ENCODE measurements at places on chromosomes 5 and 9.

- H3K4me1 ChIP-seq, result no peaks in the 10 kb centered on the region
- no peak overlapping the region for H3K4me3 ChIP-seq
- H3K36me3 ChIP-seq, result no peaks in the 10 kb centered on the region
These were observed 38.6 kb upstream of the KCNMB1 start for GRCh38 chr5:170427672-170428236.

GRCh38 chr9:9997585-9997984, 615.2 kb downstream of the PTPRD start:
- no peak for DNase-seq
- no peak overlapping the region for H3K4me3 ChIP-seq
- no peak overlapping the region for H3K27ac ChIP-seq
- H3K4me1 ChIP-seq, result no peaks in the 10 kb centered on the region
- H3K36me3 ChIP-seq, result no peaks in the 10 kb centered on the region

GRCh38 chr5:181223058-181223728, at the start of gene TRIM41:
TSS of gene TRIM41 (plus strand) at chr5:181223281. CDS start at chr5:181224000, 719 bp downstream.
- no peaks in the 10 kb centered on the region for H3K27me3 ChIP-seq
- H3K27ac ChIP-seq, result peak within 1 kb of the TSS; percentile 94
- peaks cover 6% of the 10 kb centered on the region for H3K4me1 ChIP-seq
- peak within 1 kb of the TSS; percentile 81 for H3K4me3 ChIP-seq
- peaks cover 3% of the 10 kb centered on the region for H3K36me3 ChIP-seq

- peak overlapping the region; percentile 91 for H3K4me3 ChIP-seq
- H3K4me1 ChIP-seq, result no peaks in the 10 kb centered on the region
- H3K36me3 ChIP-seq, result no peaks in the 10 kb centered on the region
These were observed 492 bp upstream of the FAM169A start for GRCh38 chr5:74866596-74867162.

DNA sequence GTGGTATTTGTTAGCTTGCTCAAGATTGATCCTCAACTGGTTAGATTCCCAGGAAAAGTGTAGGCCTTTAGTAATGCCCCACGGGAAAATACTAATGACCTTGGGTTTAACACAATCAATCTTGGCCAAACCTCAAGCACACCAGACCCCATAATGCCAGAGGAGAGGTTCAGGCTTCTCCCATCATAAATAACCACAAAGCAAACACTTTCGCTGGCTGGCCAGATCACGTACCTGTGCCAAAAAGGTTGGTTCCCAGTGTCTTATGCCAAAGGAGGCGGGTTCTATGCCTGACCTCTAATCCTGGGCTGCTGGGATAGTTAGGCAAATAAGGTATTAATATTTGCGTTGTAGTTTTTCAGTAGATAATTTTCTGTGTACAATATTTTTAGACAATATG, 379.2 kb upstream of the CDH18 start:
- H3K4me3 ChIP-seq, result no peak overlapping the region
- DNase-seq, result no peak
- no peak overlapping the region for H3K27ac ChIP-seq
- H3K4me1 ChIP-seq, result no peaks in the 10 kb centered on the region
- no peaks in the 10 kb centered on the region for H3K36me3 ChIP-seq
- no peaks in the 10 kb centered on the region for H3K27me3 ChIP-seq

GRCh38 chr5:123950701-123951581, 439.0 kb downstream of the CSNK1G3 start:
- H3K27ac ChIP-seq, result no peak overlapping the region
- no peaks in the 10 kb centered on the region for H3K36me3 ChIP-seq
- H3K4me3 ChIP-seq, result no peak overlapping the region
- DNase-seq, result no peak
- H3K27me3 ChIP-seq, result no peaks in the 10 kb centered on the region

- no peaks in the 10 kb centered on the region for H3K27me3 ChIP-seq
- no peak overlapping the region for H3K27ac ChIP-seq
- no peaks in the 10 kb centered on the region for H3K4me1 ChIP-seq
- no peak for DNase-seq
- H3K36me3 ChIP-seq, result peaks cover 5% of the 10 kb centered on the region
- no peak overlapping the region for H3K4me3 ChIP-seq
These were observed 62.1 kb downstream of the ZSWIM6 start for GRCh38 chr5:61394078-61394704.

DNA sequence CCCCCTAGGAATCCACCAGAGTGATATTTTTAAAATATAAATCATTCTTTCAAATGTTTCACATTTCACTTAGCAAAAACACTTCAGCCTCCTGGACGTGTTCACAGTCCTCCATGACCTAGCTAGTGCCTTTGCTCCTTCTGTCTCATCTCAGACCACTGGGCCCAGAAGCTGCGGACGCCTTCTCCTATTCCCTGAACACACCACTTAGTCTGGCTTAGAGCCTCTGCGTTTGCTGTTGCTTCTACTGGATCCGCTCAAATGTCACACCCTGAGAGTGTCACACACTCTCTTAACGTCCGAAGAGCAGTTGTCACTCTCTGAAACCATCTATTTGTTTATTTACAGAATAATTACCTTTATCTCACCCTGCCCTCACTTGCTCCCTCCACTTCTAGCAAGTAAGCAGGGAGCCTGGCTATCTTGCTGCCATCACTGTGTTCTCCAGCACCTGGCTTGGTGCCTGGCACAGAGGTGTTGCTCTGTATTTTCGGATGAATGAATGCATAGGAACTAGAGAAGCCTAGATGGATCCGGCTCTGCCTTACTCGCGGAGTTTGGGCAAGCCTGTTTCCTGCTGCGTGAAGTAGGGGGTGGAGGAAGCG, 1.2 kb upstream of the GRK6 start:
- H3K27me3 ChIP-seq, result no peaks in the 10 kb centered on the region
- H3K4me1 ChIP-seq, result peaks cover 15% of the 10 kb centered on the region
- peak overlapping the region; percentile 82 for H3K27ac ChIP-seq
- H3K36me3 ChIP-seq, result peaks cover 2% of the 10 kb centered on the region
- H3K4me3 ChIP-seq, result peak overlapping the region; percentile 46

GRCh38 chr5:132257131-132258101, at the start of gene PDLIM4:
TSS of gene PDLIM4 (plus strand) at chr5:132257696. CDS start at chr5:132257735, 39 bp downstream.
- H3K4me1 ChIP-seq, result peaks cover 55% of the 10 kb centered on the region
- no peaks in the 10 kb centered on the region for H3K27me3 ChIP-seq
- H3K27ac ChIP-seq, result peak within 1 kb of the TSS; percentile 98

- H3K27me3 ChIP-seq, result no peaks in the 10 kb centered on the region
- peaks cover 11% of the 10 kb centered on the region for H3K4me1 ChIP-seq
- DNase-seq, result no peak
- no peak overlapping the region for H3K4me3 ChIP-seq
- no peaks in the 10 kb centered on the region for H3K36me3 ChIP-seq
These were observed 63.1 kb upstream of the TTC23L start for GRCh38 chr5:34775886-34776285.

GRCh38 chr9:108885643-108886348, 23.7 kb downstream of the ACTL7A start:
- no peak overlapping the region for H3K4me3 ChIP-seq
- H3K4me1 ChIP-seq, result no peaks in the 10 kb centered on the region
- no peaks in the 10 kb centered on the region for H3K27me3 ChIP-seq
- H3K27ac ChIP-seq, result no peak overlapping the region
- H3K36me3 ChIP-seq, result peaks cover 14% of the 10 kb centered on the region

DNA sequence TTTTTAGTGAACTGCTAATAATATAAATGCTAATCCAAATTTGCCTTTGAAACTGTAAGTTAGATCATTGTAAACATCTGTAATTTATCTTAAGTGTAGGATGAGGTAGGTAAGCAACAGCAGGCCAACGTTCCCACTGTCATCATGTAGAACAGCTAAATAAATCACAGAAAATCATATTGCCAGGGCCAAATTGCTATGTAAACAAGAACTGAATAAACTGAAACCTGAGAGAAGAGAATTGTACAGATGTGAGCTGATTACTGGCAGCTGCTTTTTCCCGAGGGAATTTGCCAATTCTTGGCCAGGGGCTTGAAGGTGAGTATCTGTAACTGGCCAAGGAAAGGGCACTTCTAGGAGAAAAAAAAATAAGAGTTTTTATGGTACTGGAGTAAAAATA, 97.6 kb downstream of the CDH10 start:
- no peaks in the 10 kb centered on the region for H3K4me1 ChIP-seq
- no peaks in the 10 kb centered on the region for H3K27me3 ChIP-seq
- DNase-seq, result no peak
- H3K27ac ChIP-seq, result no peak overlapping the region

GRCh38 chr9:116377179-116377798, 223.7 kb downstream of the PAPPA start:
- H3K27ac ChIP-seq, result no peak overlapping the region
- no peaks in the 10 kb centered on the region for H3K4me1 ChIP-seq
- DNase-seq, result no peak
- no peaks in the 10 kb centered on the region for H3K36me3 ChIP-seq
- H3K4me3 ChIP-seq, result no peak overlapping the region

DNA sequence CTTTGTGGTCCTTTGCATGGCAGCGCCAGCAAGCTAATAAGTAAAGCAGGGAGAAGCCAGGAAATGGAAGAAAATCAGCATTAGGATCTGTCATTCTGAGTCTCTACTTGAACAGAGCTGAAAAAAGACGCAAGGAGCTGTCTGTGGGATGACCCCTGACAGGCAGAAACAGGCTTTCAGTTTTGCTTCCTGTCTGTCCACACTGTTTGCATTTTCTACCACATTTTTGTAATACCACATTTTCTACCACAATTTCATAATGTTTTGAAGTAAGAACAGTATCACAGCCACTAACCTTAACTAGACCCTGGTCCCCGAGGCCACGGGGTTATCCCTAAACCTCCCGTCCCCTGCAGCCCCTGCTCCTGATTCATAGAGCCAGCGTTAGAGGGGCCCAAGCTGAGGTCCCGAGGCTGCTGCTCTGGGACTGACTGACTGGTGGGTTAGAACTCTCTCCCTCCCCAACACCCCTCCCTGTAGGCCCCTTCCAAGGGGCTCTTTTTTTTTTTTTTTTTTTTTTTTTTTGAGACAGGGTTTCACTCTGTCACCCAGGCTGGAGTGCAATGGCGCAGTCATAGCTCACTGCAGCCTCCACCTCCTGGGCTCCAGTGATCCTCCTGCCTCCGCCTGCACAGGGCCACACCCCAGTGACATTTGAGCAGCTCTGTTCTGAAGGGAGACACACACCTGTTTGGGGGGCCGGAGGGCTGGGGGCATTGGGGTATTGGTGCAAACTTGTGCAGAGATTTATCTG, 4.0 kb upstream of the CLIC3 start:
- DNase-seq, result no peak
- no peaks in the 10 kb centered on the region for H3K27me3 ChIP-seq
- H3K4me1 ChIP-seq, result peaks cover 9% of the 10 kb centered on the region
- no peak overlapping the region for H3K4me3 ChIP-seq
